ENCODE measurements at places on chromosomes 2 and 18.

- no peak for DNase-seq
These were observed 18.7 kb downstream of the SP140 start for GRCh38 chr2:230244211-230244610.

DNA sequence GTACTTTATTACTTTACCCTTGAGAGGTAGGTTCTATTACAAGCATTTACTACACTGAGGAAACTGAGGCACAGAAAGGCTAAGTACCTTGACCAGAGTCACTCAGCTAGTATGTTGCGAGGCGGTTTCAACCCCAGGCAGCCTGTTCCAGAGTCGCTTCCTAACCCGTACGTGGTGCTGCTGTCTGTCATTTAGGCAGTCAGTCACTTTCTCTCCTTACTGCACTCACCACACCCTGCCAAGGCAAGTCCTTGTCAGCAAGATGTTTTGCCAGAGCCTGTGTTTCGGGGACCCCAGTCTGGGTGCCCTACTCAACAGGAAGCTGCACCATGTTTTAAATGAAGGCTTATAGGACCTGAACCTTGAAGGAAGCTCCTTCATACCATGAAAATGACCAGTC, 174.9 kb downstream of the TPGS2 start:
- no peak for DNase-seq

GRCh38 chr2:98936353-98937351, 627 bp upstream of the CRACDL start:
- DNase-seq = no peak

- no peak for DNase-seq
These were observed 12.4 kb downstream of the SLC8A1 start for GRCh38 chr2:40439473-40439872.

- no peak for DNase-seq
These were observed 2.8 kb upstream of the CAPN10 start for GRCh38 chr2:240583774-240584173.

DNA sequence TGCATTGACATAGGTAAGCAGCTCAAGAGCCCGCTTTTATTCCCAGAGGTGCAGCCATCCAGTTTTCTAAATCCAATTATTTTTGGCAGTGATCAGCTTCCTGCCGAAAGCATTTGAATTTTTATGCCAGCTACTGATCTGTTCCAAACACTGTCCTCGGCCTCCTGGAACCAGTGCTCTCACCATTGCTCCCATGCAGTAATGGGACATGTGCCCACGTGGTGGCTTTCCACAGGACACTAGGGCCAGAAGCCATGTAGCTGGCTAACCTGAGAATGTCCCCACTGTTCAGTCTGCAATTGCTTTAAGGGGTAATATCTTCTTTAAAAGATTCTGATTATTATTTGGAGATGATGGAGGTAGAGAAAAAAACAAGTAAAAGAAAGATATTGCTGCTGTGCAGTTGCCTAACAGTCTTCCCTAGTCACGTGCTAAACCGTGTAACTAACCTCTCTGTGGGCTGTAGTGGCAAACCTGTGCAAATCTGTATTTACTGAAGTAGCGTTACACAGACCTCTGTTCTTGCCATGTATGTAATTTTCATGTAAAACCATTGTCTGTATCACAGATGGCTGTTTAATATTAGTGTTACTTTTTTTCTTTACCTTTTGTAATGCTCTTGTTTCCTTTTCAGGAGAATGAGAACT, 13.0 kb downstream of the GRHL1 start:
- no peak for DNase-seq

GRCh38 chr2:98160554-98160953, 73.6 kb downstream of the VWA3B start:
- no peak for DNase-seq

DNA sequence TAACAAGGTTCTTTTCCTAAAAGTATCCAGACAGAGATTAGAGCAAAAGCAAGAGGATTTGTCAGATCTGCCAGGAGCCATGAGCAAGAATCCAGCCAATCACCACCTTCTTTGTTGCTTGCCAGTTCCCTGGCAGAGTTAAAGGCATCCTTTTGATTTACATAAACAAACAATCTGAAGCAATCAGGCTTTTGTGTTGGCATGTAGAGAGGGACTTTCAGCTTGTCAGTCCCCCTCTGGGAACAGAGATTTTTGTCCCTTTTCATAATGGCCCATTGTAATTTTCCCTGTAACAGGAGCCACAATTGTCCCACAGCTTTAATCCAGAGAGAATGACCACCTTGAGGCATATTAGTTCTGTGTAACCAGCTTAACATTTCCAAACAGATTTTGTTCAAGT, at the start of gene ERMN:
TSS of gene ERMN (minus strand) at position 39 of the 400 bp plus-strand sequence. CDS start 182 bp downstream, outside the sequence.
- DNase-seq = no peak

DNA sequence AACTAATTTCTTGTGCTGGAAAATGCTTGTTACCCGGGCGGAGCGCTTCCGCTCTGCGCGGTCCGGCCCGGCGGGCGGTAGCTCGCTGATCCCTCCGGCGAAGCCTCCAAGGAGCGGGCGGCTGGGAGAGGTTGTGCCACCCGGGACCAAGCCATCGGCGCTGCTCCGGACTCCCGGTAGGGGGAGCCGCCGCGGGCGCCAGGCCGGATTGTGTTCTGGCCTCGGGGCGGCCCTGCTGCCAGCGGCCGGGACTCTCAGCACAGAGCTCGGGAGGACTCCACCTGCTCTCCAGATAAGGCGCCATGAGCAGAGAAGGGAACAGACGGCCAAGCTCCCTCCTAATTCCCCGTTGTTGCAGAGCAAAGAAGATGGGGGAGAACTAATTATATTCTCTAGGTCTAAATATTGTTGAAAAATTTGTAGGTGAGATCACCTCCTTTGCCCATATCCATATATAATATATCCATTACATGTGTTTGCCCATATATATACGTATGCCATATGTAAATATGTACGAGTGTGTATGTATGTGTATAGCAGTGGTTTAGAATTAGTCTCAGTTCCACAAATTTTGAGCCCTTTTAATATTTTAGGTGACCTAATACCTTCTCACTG, 13.8 kb upstream of the SATB2 start:
- no peak for DNase-seq

- no peak for DNase-seq
These were observed 4.0 kb downstream of the CHRNG start for GRCh38 chr2:232543491-232543890.

DNA sequence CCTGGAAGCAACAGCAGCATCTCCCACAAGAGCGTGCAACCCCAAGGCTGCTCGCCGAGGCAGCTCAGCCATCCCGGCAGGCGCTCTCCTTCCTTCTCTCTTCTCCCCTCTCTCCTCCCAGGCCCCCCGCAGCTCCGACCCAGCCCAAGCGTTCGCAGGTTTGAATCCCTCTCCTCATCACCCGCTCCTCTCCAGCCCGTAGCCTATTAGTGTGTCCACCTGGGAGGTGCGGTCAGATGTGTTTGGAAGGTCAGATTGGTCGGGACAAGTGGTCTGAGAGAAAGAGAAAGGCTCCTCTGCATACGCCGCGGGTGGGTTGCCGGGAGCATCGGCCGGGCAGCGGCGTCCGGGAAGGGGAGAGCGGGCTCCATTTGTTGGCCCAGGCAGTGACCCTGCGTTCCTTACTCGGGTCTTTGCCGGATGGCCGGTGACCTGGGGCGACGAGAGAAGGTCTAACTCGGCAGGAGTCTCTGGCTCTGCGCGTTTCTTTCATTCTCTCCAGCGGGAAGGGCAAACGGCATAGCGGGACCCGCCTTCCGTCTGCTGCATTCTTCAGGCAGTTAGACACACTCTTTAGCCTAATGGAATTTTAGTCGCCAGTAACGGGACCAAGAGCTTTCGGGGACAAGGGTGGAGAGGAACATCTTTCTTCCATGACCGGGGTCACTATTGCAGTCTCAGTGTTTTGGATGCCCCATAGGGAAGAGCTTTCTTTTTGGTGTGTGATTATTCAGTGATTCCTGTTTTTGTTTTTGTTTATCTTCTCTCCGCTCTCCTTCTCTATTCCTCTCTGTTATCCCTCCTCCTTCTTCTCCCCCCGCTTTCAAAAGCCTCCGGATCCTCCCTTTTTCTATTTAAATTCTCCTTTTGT, 1.1 kb upstream of the TMEFF2 start:
- no peak for DNase-seq

GRCh38 chr2:10897956-10898355, 13.8 kb upstream of the KCNF1 start:
- no peak for DNase-seq

GRCh38 chr2:9945596-9945995, 5.9 kb upstream of the GRHL1 start:
- DNase-seq = no peak

DNA sequence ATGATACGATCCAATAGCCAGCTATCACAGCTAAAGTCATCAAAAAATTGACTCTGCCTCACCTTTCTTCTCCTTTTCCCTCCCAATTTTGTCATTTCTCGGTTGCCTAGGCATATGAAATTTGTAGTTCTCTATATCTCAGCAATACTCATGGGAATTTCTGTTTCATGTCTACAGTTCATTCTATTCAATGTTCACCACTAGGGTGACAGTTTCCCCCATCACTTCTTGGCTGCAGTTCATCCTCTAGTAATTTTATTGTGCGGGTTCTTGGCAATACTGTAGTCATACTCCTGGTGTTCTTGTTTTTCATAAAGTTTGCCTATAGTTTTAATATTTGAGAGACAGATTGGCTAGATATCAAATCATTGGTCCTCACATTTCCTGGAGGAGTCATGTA, 872.2 kb upstream of the ID2 start:
- DNase-seq = no peak

DNA sequence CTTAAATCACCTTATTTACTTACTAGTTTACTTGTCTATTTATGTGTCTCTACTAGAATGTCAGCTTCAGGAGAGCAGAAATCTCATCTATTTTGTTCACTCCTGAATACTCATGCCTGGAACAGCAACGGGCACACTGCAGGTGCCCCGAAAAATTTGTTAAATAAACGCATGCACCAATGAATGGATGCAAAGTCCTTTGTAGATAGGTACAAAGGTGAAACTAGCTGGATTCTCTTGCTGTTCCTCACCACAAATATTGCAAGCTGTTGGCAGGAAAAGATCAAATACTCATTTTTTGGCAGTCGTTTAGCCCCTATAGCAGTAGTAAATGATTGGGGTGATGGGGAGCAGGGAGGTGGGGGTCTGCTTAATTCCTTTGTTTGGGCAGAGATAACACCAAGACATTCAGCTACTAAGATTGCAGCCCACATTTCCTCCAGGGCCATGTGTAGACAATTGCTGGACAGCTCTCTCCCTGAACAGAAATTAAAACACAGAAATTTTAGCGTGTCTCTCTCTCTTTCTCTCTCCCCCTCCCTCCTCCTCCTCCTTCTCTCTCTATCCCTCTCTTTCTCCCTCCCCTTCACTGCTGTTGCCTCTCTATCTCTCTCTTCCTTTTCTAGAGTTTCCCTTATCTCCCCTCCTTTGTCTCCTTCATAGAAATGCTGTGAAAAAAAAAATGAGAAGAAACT, 5.4 kb downstream of the MARCHF4 start:
- no peak for DNase-seq

Measured in CD4-positive, alpha-beta T cell treated with Interleukin-4 for 1 hour (primary cell).